RWPE2 (cell line): ENCODE measurements at places on chromosomes 1 and 21.

DNA sequence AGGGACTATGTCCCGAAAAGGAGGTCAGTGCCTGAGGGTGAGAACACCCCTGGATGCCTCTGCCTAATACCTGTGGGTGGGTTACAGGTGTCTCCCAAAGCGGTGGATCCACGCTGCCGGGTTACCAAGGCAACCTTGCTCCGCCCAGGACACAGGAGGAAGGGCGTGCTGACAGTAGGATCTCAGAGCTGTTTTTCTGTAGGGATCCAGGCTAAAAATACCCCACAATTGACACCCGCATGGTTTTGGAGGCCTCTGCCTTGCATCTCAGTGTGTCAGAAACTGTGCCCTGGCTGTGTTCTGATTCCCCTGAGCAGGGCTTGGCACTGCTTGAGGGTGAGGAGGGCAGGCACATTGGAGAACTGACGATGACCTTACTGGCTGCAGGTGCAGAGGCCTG, 118.0 kb downstream of the IER5 start:
- H3K4me1 ChIP-seq, result no peaks in the 10 kb centered on the region
- no peaks in the 10 kb centered on the region for H3K36me3 ChIP-seq

- no peak overlapping the region for H3K27ac ChIP-seq
- no peak for DNase-seq
- H3K27me3 ChIP-seq, result no peaks in the 10 kb centered on the region
Observed at GRCh38 chr1:39699419-39699818, 8.2 kb upstream of the HPCAL4 start.

GRCh38 chr1:162570718-162571117, 9.2 kb downstream of the UAP1 start:
- H3K27ac ChIP-seq, result no peak overlapping the region
- DNase-seq, result no peak
- no peaks in the 10 kb centered on the region for H3K27me3 ChIP-seq
- H3K4me3 ChIP-seq, result no peak overlapping the region

DNA sequence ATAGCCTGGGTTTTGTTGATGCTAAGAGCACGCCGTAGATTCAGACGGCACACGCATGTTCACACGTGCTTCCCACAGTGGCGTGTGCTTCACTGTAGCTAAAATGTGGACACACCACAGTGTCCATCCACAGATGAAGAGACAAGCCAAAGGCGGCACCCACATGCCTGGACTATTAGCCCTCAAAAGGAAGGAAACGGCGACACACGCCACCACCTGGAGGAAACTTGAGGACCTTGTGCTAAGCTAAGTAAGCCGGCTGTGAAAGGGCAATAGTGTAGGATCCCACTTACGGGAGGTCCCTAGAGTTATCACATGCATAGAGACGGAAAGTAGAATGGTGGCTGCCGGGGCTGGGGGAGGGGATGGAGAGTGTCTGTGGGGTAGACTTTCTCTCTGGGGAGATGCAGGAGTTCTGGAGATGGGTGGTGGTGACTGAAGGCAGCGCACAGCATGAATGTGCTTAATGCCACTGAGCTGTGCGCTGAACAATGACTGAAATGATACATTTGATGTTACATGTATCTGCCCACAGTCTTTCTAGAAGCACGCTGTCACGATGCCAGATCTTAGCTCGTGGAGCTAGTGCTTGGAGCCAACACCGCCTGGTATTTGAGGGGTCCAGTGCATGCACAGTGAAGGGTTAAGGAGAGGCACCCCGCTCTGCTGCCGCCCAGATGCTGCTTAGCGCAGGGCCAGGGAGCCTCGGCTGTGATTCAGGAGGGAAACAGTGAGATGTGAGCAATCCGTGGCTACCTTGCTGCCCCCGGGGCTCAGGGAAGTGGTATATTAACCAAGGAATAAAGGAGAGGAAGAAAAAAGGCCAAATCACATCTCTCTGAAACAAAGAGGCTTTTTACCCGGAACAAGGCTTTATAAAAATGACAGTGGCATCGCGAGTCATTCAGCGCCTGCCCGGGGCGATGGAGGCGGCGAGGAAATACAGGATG, 103.7 kb downstream of the PRDM16 start:
- no peak overlapping the region for H3K4me3 ChIP-seq
- H3K4me1 ChIP-seq, result no peaks in the 10 kb centered on the region
- DNase-seq, result no peak
- no peak overlapping the region for H3K27ac ChIP-seq
- H3K36me3 ChIP-seq, result no peaks in the 10 kb centered on the region
- H3K27me3 ChIP-seq, result no peaks in the 10 kb centered on the region
